Globus pallidus (tissue), 1 donor: ENCODE measurements at places on chromosomes 3 and 15.

GRCh38 chr3:71055257-71056001 lies 528.1 kb downstream of the FOXP1 start:
- no peak for DNase-seq

DNA sequence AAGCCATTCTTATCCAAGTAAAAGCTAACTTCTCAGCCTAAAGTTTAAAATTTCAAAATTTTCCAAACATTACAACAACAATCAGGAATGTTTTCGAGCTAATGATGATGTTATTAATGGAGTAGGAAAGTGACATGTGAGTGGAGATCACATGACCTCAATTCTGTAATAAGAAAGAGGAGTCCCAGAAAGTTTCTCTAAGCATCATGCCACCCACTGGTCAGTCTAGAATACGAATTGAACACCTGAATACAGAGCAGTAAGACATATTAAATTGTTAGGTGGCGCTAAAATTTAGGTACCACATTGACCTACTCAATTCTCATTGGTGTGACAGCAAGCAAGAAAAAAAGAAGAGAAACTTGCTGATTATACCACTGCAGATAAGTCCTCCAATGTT lies 163.9 kb downstream of the DCLK3 start:
- DNase-seq = no peak

DNA sequence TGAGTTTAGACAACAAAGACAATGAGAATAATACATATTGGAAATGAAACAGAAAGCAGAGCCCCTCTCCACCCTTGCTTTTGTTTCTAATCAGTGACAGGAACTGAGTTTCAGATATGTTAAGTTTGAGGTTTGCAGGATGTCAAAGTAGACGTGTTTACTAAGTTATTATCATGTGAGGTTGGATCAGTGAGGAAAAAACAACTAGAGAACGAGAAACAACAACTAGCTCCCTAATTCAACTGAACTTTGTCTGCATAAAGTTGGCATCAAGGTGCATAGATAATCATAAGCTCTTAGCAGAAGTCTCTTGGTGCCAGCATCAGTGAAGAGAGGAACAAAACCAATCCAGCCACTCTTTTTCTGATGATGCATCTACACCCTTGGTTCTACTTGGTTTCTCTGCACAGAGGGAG lies 491.1 kb upstream of the NR2F2 start:
- no peak for DNase-seq

DNA sequence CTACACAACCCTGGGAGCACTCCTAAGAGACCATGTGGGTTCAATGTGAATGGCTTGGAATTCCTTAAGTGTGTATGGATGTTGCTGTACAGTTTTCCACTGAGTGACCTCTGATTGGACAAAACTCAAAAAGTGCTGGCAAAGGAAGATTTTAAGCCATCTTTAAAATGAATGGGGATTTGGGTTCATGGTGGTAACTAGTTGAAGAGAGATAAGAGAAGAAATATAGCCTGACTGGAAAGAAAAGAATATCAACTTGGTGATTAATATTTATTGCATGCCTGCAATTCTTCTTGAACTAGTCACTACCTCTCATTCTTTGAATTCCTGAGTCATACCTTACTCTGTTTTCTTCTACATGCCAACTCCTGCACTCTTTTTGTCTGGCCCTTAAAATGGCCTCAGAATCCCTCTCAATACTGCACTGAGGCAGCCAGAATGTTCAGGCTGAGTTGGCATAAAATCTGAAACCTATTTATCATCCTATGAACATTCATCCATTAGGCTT lies 124.7 kb downstream of the RPL22L1 start:
- no peak for DNase-seq

GRCh38 chr15:85000189-85000864 lies 18.7 kb downstream of the PDE8A start:
- DNase-seq = no peak

- DNase-seq = no peak
Measured at GRCh38 chr3:69251078-69251805, 128.8 kb upstream of the LMOD3 start.

DNA sequence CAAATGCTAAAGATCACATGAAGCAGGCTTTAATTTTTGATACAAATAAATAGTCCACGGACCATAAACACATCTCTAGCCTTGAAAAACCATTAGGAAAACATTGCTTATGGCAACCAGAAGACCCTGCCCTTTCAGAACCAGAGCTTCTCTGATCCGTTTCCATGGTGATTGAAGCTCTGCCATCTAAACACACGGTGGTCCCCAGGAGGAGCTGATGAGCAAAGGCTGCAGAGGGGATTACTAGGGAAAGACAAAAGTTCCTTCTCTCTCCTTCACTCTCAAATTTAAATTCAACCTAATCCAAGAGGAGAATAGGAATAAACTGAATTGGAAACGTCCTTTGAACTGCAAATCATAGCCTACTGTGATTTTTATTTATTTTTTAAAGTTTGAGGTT lies 122.0 kb upstream of the ATP10A start:
- no peak for DNase-seq

DNA sequence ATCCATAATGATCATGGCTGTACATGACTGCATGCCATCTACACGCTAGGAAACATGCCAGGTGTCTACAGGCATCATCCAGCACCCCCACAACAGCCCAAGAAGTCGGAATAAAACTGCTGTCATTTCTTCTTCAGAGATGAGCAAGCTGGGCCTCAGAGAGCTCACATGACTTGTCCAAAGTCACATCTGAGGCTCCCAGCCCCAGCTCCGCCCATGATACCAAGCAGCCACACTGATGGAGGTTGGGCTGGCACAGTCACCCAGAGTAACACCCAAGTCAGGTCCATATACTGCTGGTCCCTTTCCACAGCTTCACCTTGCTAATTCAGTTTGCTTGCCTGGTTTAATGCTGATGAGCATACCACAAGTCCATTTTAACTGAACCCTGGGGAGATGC lies 116.6 kb downstream of the SEC22A start:
- DNase-seq = no peak

- no peak for DNase-seq
Measured at GRCh38 chr3:171881251-171881650, 38.1 kb downstream of the TMEM212 start.

DNA sequence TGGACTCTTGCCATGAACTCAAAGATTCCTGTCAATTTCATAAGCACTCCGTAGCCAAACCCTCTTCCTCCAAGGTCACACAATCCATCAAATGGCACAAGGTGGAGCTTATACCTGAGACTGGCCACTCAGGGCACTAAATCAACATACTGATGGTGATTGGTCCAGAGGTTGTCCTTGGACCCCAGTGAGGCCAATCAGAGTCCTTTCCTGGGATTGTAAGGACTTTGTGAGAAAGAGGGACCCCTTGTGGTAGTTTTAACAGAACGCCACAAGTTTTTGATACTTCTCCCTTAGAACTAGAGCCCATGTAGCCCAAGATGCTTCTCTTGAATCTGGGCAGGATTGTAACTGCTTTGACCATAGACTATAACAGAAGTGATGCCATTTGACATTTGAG lies 44.4 kb upstream of the LARS2 start:
- DNase-seq = no peak

DNA sequence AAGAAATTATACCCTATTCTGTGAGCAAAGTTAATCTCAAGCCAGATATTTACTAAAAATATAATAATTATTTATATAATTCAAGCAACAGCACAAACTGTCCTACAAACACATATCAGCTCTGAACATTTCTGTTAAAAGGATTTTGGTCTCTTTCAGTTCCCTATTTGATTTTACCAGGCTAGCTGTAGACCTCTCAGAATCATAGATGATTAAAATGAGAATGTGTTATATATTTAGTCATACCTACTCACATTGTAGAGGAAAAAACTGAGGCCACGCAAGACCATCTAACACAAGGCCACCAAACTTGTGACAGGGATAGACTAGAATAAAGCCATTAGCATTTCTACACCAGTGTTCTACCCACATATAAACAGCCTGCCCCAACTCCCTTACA lies 28.5 kb downstream of the ACKR4 start:
- DNase-seq = no peak

- DNase-seq = no peak
Measured at GRCh38 chr3:140394488-140395133, 283.3 kb upstream of the TRIM42 start.

- DNase-seq = no peak
Measured at GRCh38 chr3:122940628-122941086, 86.9 kb downstream of the SEMA5B start.

GRCh38 chr15:67134871-67135492 lies 69.6 kb downstream of the SMAD3 start:
- DNase-seq = no peak

DNA sequence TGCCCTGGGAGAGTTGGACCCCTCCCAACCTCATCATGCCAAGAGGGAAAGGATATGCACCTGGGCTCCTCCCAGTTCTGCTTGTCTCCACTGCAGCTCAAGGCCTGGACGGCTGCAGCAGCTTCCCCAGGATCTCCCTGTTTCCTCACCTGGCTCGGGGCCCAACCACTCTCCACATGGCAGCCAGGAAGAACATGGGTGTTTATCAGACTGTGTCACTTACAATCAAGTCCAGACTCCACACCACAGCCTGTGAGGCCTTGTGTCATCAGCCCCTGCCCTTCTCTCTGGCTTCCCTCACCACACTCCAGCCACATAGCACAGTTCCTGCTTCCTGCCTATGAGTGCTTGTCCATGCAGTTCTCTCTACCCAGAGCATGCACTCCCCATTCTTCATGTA lies 534.4 kb downstream of the EPHB1 start:
- no peak for DNase-seq

DNA sequence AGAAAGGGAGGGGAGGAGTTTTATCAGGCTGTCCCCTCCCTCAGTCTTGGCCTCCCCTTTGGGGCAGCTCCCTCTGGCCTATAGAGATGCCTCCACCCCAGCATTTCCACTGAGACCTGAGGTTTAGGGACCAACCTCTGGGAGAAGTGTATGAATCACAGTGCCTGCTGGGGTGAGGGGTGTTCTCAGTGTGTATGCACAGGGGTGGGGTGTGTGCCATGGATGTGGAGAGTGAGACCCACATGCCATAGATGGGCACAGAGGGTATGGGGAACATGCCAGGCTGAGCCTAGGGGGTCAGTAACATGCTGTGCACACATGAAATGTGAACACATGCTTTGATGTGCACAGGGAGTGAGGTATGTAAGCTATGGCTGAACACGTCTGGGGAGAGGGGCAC lies 12.4 kb upstream of the ANKRD63 start:
- DNase-seq = no peak

DNA sequence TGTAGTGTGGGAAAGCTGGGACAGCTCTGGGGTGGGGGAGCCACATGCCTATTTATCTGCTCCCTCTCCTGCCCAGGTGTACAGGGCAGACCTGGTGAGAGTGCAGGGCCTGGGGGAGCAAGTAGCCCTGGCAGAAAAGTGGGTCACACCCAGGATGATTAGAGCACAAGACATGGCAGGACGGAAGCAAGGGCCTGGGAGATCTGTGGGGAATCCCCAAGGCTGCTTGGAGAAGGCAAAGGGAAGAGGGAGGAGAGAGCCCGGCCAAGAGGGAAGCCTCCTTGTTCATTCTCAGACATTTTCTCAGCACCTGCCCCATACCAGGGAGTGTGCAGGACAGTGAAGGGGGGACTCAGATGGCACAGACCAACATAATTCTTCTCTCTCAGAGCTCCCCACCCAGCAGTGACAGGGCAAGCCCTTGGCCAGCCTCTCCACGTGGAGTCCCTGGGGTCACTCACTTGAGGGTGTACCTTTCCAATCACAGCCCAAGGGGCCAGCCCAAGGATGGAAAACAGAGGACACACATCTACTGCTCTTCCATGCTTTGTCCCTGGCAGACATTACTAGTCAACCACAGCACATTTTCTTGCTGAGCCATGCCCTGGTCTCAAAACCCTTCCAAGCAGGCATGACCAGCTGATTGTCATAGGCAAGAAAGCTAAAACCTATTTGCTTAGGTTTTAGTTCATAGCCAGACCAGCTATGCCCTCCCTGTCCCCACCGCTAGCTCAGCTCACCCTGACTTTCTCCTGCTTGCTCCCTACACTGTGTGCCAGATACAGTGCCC lies 4.9 kb upstream of the DUSP7 start:
- no peak for DNase-seq

DNA sequence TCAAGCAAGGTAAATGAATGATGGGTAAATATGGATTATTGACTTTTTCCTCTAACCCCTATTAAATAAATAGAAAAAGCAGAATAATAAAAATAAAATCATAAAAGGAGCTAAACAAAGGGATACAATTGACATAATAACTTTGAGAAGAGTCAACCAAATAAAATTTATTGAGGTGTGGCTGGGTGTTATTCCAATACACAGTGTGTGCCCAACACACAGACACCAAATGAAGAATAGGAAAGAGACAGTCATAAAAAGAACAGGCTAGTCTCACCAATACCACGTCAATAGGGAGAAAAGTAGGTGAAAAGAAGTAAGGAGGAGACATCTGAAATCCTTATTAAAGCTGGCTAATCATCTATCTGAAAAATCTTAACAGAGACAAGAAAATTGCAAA lies 127.1 kb downstream of the ZBBX start:
- no peak for DNase-seq

- no peak for DNase-seq
Measured at GRCh38 chr15:80171787-80172186, 19.0 kb downstream of the FAH start.

DNA sequence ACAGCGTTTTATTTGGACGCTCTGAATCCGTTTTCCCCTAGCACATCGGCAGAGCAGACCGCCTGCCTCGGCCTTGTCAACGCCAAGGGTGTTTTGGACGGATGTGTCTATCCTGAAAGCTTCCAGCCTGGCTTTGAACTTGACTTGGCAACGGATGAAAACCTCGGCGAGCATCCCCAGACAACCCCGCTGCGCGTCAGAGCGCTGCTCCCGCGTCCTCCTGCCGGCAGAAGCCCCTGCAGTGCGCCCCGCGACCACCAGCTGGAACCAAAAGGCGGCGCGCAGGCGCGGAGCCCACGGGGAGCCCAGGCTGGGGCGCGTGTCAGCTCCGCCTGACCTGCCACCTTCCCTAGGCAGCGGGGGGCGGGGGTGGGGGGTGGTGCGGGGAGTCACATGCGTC lies 26.2 kb upstream of the ARL8B start:
- DNase-seq = peak; percentile 11

- no peak for DNase-seq
Measured at GRCh38 chr3:51588724-51589123, 50.2 kb downstream of the RAD54L2 start.

GRCh38 chr15:62417439-62417838 lies 252.4 kb upstream of the C2CD4B start:
- no peak for DNase-seq

- DNase-seq = no peak
Measured at GRCh38 chr3:79314962-79315361, 452.8 kb downstream of the ROBO1 start.

GRCh38 chr15:76176487-76177085 lies 116.8 kb downstream of the TMEM266 start:
- no peak for DNase-seq
